ENCODE measurements at places on chromosomes 1 and 21.

DNA sequence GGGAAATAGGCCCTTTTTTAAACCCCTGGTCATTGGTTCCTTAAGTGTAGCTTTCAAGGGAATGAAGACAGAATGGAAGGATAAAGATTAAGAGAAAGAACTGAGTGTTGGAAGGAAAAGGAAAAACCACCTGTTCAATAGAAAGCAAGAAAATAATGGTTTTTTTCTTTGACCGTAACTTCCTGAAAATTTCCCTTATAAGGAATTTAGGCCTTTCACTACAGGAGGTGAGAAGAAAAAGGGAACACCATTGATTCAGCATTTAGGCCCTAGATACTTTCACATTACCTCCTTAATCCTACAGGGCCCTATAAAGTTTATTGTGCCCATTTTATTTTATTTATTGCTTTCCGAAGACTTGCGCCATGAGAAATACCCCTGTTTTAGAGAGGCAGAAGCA, 18.9 kb downstream of the KPNA6 start:
- no peak for DNase-seq

DNA sequence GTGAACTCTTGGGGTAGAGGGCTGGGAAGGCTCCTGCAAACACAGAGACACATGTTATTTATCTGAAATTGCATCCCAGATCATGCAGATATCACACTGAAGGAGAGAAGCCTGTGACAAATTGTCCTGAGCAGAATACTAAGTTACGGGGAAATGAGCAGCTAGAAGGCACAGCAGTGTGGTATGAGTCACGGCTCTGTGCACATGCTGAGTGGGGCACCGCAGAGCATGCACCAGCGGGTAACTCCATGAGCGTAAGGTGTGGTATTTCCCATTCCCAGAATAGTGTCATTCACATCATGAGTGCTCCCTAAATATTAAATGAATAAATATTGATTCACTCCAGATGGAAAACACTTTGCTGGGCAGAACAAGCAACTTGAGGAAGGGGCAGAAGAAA, 21.3 kb upstream of the FCRL2 start:
- no peak for DNase-seq

DNA sequence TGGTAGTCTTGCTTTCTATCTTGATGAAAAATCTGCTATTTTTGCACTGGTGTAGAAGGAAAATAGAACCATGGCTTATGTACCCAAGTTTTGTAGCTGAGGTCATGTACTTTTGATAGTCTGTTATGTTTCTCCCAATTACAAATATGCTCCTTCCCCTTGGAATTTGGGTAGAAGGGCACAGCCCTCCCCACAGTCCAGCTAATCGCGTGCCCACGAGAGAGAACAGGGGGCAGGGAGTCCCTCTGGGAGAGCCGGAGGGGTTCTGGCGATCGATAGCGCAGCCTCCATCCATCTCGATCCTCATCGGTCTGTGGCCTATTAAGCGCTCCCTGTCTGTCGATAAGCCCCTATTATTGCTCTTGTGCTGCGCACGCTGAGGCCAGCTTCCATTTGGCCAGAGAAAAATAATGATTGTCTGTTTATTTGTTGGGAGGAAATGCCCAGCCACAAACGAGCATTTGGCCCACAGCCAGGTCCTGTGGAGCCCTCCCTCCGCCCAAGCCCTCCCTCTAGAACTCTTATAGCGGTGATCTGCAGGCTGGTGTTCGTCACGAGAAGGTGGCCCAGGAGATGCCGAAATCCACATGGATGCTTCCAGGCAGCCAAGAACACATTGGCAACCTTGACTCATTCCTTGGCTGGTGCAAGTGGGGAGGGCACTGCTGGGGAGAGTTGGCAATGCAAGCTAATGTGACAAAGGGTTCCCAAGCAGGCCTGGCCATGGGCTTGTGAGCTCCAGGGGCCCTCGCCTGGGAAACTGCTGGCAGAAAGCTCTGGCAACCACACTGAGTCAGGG, 134.7 kb upstream of the TNR start:
- DNase-seq, result no peak

GRCh38 chr1:183739741-183740271, 65.1 kb upstream of the RGL1 start:
- DNase-seq, result no peak

- peak; percentile 77 for DNase-seq
Measured at GRCh38 chr1:208243967-208244916, at the start of gene PLXNA2. PLXNA2 (minus strand) TSS chr1:208244384; CDS start chr1:208217922, 26,462 bp downstream.

GRCh38 chr1:24111996-24112779, at the start of gene MYOM3:
MYOM3 (minus strand) TSS chr1:24112135; CDS start chr1:24108636, 3,499 bp downstream.
- DNase-seq, result peak; percentile 45
